ENCODE measurements at places on chromosomes 4 and X. TPM values are rescaled to one million over a fixed set of nuclear protein-coding genes. Genes with fewer than 3 reads are reported as not detected.

The FGB gene
- total RNA-seq = not detected

The GAB3 gene
- 3.6 TPM for total RNA-seq

The F8A2 gene
- total RNA-seq = not detected

The POU4F2 gene
- total RNA-seq = not detected

The CTAG1A gene
- total RNA-seq = not detected

The CWH43 gene
- total RNA-seq = not detected

The SNCA gene
- total RNA-seq = 0.19 TPM

The CNKSR2 gene
- 7.1 TPM for total RNA-seq

DNA sequence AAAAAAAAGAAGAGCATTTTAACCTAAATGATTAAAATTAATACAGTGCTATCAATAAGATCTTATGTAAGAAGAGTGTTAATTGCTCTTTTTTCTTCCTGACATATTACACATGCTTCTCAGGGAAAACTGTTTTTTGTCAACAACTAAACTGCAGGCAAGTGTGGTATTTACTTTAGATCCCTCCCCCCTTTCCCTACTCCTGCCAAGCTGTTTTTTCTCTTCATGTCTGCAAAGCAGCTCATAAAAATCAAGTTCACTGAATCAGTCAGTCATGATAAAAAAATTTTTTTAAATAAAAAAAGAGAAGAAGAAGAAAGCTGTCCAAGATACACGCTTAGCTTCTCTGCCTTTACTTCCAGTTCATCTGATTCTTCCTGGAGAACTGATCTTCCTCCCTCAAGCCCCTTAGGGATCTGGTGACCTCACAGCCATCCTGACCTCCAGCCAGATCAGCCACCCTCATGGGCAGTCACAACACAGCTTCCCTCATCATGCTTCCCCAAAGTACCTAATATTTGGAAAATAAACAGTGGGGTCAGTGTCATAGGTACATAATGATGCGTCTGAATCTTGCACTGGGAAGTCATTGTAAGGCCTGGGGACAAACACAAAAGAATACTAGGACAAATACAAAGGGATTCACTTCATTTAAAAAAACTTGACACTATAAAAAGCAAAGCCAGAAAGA lies 87.0 kb downstream of the ZNF827 start:
- DNase-seq = no peak

- no peak for DNase-seq
Observed at GRCh38 chr4:53314252-53314651, 51.6 kb downstream of the SCFD2 start.

- peak; percentile 43 for DNase-seq
Observed at GRCh38 chr4:56326363-56326762, 60.9 kb downstream of the AASDH start.

DNA sequence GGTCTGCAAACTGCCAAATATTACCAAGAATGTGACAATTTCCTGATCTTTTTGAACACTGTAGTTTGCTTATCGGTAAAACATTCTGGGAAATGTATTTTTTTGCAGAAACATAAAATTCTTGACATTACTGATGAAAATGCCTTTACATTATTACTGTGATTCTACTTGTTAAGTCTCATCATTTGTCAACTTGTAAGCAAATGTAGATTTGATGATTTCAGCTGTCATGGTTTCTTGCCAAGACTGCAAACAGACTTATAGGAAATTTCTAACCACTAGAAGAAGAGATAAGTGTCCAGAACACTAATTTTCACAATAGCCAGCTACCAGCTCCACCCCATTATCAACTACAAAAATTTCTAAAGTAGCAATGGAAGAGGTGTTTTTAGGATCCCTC lies 560.4 kb downstream of the STPG2 start:
- DNase-seq = no peak

- no peak for DNase-seq
Observed at GRCh38 chr4:39020130-39020529, 12.1 kb downstream of the TMEM156 start.

GRCh38 chr4:124519196-124519595 lies 193.3 kb downstream of the ANKRD50 start:
- no peak for DNase-seq

DNA sequence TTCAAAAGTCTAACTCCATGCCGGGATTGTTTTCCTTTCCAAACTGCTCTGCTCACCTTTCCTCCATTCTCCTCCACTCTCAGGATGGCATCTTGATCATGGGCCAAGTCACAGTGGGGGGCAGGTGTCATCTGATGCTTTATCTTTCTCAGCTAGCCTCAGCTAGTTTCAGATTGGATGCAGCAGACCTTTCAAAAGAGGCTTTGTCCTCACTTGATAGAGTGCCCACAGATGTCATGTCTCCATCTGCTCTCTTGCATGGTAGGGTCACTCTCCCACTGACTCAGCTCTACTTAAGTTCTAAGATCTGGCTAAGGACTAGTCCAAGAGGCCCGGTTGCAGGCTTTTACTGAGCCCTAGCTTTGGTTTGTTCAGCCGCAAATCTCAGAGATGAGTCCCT lies 341.8 kb upstream of the GALNT7 start:
- DNase-seq = no peak

DNA sequence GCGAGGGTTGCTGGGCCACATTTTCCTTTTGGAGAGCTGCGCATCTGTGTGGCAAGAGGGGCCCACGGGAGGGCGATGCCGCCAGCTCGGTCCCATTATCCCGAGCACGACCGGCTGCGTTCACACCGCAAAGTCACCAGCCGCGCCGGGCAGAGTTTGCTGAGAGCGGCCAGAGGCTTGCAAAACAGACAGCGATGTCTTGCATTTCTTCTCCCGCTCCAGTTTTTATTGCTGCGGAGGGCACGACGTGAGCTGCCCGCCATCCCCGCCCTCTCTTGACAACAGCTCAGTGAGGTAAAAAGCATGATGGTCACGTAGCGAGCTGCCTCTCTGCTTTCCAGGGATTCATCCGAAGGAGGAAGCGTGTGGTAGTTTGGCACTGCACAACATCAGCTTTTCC lies 102.1 kb upstream of the TENM3 start:
- no peak for DNase-seq

- no peak for DNase-seq
Observed at GRCh38 chr4:182862921-182863320, 54.3 kb downstream of the DCTD start.

- DNase-seq = no peak
Observed at GRCh38 chrX:39293203-39293602, 491.9 kb downstream of the MID1IP1 start.

GRCh38 chr4:156946516-156947424 lies 24.8 kb downstream of the PDGFC start:
- DNase-seq = no peak

DNA sequence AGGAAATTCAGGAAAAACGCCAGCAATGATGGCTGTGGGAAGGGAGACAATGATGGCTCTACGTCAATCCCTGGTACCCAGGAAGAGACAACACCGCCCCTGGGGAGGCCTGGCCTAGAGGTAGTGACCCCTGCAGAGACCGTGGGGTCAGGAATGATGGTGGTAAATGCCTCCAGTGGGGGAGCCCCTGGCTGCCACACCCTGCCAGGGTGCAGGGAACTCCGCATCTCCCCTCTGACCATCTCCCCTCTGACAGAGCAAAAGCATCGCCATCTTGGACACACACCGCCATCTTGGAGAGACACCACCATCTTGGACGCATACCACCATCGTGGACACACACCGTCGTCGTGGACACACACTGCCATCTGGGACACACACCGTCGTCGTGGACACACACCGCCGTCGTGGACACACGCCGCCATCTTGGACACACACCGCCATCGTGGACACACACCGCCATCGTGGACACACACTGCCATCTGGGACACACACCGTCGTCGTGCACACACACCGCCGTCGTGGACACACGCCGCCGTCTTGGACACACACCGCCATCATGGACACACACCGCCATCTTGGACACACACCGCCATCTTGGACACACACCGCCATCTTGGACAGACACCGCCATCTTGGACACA lies 9.9 kb downstream of the ASMTL start:
- no peak for DNase-seq
